Effector CD8-positive, alpha-beta T cell (primary cell): ENCODE measurements at places on chromosomes 7 and 10.

- DNase-seq, result no peak
Observed at GRCh38 chr7:27842851-27843250, 102.9 kb downstream of the TAX1BP1 start.

GRCh38 chr10:91689731-91690168 lies 56.9 kb upstream of the PPP1R3C start:
- DNase-seq, result no peak

- no peak for DNase-seq
Observed at GRCh38 chr10:4883079-4883739, 57.2 kb downstream of the AKR1E2 start.

DNA sequence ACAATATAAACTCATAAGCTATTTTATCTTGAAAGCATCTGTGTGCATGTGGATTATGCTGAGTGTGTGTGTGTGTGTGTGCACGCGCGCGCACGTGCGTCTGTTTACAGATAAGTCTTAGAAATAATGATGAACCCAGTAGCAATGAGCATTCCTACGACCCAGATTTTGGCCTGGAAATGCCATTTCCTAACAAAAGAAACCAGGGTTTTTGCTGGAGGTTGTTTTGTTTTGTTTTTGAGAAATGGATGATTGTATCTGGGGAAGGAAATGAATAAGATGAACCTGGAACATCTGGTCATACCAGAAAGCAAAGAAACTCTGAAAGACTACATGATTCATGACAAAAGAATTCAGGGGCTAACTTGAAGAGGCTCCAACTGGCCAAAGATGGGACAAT lies 22.1 kb upstream of the LMOD2 start:
- DNase-seq, result no peak

DNA sequence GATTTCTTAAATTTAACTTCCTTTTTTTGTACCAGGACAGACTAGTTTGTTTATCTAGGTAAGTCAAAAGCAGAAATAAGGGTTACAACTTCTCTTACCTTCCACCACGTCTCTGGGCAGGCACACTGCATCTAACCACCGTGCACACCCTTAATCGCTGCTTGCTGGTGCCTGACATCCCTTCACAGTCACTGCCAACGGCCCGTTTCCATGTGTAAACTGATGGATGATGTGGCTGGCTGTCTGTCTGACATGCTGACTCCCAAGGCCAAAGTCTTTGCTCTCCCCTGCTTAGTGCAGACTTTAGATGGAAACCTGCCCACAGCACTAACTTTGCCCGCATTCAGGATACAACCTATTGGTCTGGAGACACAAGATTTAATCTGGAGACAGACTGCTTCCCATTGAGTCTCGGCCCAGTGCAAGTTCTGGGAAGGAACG lies 1.1 kb downstream of the TMEM273 start:
- no peak for DNase-seq

DNA sequence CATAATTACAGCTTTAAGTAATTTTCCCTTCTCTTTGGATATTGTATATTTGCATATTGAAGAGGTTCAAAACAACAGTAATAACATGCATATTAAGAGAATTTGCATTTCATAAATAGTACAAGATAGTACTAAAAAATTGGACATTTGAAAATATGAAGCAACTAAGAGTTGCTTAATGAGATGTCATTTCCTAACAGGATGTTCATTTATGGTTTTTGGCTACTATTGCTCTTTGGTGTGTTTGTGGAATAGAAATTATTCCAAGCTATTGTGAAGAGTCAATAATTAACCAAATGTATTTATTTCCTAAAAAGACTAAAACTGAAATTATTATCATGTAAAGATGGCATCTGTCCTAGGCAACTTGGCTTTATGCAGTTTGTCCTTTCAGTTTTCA lies 4.1 kb upstream of the SGCE start:
- DNase-seq, result no peak
